ENCODE measurements at places on chromosomes 4 and X.

DNA sequence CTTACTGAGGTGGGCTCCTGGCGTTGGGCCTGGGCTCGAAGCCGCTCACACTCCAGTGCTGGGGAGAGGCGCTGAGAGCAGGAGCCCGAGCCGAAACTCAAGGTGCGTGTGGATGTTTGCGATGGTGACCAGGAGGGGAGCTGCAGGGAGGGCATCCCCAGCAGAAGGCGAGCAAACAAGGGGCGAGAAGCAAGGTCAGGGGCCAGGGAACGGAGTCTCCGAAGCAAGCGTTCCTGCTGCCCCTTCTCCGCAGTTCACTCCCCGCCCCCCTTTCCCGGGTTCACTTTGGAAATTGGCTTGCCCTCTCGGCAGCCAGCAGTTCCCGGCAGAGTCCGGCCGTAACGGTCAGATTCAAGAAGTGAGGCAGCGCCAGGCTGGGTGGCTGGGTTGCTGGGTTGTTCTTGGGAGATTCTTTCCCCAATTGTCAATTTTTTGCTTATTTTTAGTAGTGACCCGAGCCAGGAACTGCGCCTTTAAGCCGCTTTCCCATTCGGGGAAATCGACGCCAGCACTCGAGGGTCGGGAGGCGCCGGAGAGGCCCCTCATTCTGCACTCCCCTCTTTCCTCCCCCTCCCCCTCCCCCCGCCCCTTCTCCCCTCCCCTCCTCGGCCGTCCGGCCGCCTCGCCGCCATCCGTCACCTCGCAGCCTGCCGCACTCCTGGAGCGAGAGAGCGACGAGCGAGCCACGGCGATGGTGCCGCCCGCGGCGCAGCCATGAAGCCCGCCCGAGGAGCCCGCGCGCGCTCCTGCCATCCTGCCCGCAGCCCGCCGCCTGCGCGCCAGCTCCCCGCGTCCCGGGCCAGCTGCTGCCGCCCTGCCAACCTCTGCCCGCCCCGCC lies at the start of gene FRMPD3:
Gene FRMPD3 (plus strand): TSS at position 655 of the 838 bp plus-strand sequence. CDS start 76,937 bp downstream, outside the sequence.
- no peak for DNase-seq

DNA sequence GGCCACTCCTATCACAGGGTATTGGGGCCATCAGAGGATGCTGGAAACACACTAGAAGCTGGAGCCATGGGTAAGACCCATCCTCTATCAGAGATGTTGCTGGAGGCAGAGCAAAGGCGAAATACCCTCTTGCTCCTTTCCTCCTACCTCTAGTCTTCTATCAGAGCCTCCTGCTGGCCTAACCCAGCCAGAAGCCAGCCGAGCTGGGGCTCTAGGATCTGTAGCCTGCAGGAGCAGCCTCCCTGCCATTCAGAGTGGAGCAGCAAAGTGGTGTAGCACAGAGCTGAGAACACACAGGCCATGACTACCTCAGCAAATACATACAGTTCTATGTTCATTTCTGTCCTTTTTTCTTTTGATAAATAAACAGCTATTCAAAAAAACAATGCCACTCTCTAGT lies 35.7 kb downstream of the GATB start:
- DNase-seq: no peak

GRCh38 chr4:75786938-75787337 lies 62.6 kb downstream of the USO1 start:
- no peak for DNase-seq

DNA sequence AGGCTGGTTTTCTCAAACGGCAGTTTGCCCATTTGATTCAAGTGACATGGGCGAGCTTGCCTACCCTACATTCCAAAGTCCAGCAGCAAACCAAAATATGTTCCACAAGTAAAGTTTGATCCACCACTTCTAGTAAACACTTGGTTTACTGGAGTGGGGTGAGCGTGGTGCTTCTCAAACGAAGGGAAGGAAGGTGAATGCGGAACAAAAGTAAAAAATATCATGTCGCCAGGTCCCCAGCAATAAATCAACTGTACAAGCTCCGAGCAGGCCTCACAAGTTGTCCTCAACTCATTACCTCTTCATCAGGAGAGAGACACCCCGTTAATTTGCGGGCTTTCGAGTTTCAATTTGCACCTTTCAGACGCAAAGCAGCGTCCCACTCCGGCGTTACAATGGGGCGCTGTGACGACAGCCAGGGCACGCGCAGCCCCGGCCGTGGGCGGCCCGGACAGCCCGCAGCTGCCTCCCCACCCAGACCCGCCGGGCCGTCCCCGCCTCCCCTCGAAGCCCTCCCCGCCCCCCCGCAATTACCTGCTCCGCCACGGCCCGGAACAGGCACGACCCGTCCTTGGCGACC lies 1.0 kb downstream of the OTUD4 start:
- DNase-seq: peak; percentile 26

DNA sequence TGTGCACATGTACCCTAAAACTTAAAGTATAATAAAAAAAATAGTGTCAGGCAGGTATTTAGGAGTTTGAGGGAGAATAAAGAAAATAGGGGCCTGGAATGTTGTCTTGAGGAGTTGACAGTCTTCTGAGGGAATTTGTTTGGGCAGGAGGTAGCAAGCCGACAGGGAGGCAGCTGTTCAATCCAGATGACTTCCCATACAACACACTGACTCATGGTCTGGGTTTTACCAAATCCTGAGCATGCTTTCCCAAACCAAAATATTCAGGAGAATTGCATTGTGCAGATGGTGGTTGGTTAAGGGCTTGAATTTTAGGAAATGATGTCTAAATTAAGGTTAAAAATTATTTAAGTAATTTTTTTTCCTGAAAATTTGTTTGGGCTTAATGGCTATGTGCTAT lies 430.0 kb downstream of the INPP4B start:
- no peak for DNase-seq

DNA sequence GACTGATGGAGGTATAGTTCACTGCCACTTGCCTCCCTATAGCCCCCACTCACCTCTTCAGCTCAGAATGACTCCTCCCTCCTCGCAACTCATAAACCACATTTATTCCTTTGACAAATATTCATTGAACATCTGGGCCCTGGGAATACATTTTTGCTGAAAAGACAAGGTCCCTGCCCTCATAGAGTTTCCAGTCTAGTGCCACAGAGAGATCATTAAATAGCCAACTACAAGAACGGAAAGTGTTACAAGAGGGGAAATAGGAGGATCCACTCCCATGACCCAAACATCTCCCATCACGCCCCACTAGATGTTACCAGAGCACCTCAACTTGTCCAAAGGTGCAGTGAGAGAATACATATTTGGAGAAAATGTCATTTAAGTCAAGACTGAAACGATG lies 3.2 kb upstream of the KLF3 start:
- DNase-seq: no peak

DNA sequence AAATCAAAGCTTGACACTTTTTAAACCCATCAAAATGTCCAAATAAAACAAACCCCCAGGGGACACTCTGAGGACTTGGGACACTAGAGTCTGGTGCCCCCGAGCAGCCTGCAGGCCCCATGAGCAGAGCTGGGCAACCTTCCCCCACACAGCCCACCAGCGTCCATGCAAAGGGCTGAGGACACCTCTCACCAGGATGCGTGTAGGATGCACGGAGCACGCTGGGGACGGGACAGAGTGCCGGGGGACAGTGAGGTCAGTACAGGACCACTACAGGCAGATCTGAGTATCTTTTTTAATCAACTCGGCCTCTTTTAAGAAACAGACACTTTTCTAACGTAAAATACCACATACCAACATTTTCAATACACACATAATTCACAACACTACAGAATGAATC lies 6.9 kb downstream of the GAK start:
- DNase-seq: no peak

DNA sequence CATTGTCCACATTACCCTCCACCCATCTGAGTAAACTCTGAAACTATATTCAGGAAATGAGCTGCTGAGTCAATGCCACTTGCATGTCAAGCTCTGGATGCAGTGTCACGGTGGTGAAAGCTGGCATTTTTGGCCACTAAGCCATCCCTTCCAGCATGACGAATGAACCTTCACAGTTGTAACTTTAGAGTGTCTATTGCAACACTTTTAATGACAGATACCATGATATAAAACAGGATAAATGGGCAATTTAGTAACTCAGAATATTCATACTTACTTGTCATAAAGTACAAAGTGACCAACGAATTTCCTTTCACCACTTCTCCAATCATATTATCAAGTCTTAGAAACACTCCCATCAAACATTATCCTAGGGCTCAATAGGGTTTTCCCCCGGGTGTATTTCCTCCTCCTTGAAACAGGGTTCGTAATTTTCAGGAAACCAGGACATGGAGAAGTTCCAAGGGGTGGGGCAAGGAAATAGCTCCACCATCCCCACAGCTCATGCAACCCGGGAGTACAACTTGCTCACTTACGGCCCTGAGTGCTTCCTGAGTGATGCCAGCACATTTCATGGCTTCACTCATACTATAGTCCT lies 73.1 kb downstream of the MTHFD2L start:
- DNase-seq: no peak

- DNase-seq: peak; percentile 22
Measured at GRCh38 chr4:29081234-29081955, 1638.8 kb upstream of the PCDH7 start.

DNA sequence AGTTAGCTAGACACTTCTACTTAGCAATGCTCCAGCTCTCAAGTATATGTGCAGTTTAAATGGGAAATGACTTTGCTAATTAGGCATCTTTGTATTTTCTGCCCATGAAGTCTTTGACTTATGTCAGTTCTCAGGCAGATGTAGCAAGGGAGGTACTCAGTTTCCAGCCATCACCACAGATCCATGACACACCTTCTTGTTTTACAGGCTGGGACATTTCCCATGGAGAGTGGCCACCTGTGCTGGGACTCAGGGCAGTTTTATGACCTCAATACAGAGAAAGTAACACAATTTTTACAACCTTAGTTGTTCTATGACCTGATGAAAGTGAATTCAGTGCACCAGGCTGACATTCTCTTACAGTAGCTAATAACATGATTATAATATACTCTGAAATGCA lies 280.7 kb upstream of the GK2 start:
- no peak for DNase-seq

DNA sequence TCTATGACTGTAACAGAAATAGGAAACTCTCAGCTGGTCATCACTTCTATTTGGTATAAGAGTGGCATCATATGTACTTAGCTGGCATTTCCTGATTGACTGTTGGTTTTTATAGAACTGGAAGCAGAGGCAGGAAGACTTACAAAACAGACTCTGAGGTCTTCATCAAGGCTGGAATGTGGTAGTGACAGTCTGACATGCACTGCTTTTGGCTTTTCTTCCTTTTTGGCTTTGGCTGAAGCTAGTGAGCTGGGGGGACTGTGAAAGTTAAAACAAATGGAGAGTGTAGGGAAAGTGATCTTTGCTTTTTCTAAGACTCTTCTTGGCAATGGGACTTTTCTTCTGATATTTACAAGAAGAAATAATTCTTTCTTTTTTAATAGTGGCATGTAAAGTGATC lies 121.1 kb upstream of the SLC4A4 start:
- DNase-seq: no peak

DNA sequence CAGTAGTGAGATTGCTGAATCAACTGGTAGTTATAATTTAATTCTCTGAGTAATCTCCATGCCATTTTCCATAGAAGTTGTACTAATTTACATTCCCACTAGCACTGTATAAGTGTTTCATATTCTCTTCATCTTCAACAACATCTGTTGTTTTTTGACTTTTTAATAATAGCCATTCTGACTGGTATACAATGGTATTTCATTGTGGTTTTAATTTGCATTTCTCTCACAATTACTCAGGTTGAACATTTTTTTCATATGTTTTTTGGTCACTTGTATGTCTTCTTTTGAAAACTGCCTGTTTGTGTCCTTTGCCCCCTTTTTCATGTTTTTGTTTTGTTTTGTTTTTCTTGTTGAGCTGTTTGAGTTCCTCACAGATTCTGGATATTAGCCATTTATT lies 880.2 kb downstream of the RAPGEF2 start:
- no peak for DNase-seq

DNA sequence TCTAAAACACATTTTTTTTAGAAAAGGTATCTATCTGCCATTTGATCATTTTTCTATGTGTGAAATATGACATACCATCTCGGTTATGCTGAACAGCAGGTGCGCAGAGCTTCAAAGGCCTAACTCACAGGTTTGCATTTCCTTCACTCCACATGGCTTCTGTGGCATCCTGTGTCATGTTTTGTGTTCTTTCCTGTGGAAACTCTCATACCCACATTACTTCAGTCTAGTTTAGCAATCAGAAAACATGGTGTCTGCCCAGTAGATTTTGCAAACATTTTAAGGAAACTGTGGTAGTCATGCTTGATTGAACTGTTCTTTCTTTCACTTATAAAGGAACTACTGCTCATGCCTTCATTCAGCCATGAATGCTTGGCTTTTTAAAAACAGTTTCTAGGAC lies 11.3 kb upstream of the ARAP2 start:
- DNase-seq: no peak

DNA sequence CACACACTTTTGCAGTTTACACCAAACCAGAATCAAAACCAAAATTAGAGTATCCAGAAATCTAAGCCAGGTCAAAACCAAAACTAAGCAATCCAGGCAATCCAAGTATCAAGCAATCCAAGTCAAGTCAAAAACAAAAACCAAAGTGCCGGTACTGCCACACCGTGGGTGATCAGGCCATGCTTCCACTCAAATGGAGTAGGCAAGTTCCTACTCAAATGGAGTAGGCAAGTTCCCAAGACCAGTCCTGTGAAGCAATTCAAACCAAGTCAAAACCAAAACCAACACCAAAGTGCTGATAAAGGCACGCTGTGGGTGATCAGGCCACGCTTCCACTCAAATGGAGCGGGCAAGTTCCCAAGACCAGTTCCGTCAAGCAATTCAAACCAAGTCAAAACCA lies 31.3 kb downstream of the MID1 start:
- no peak for DNase-seq

- DNase-seq: no peak
Measured at GRCh38 chr4:53929311-53929710, 135.1 kb downstream of the CHIC2 start.

GRCh38 chr4:18049446-18049845 lies 27.9 kb upstream of the LCORL start:
- DNase-seq: no peak

DNA sequence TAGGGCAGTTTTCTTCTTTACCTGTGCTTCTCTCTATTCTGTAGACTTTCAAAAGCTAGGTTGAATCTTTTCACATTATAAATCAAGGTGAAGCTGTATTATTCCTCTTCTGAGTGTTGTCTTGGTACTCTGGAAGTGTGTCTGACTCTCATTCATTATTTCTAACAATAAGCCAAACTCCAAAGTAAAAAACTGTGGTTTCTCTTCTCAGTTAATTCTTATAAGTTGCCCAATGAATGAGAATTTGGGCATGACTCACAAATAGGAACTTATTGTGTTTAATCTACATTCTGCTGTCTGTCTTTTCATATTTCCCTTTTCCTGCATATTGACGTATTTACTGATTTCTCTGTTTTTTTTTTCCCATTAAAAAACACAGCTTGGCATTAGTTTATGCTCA lies 714.5 kb downstream of the CCSER1 start:
- DNase-seq: no peak

- no peak for DNase-seq
Measured at GRCh38 chrX:88604433-88605221, 142.4 kb upstream of the CPXCR1 start.

- DNase-seq: no peak
Measured at GRCh38 chr4:93828995-93829819, 654 bp downstream of the ATOH1 start.

GRCh38 chr4:18463987-18464559 lies 442.5 kb upstream of the LCORL start:
- no peak for DNase-seq

GRCh38 chr4:38385093-38386004 lies 278.6 kb upstream of the KLF3 start:
- no peak for DNase-seq

All from HCT116 (cell line).